ENCODE measurements at places on chromosomes 5 and 9.
A peak's percentile ranks its signal among the peaks of the same experiment; 100 is the strongest.

DNA sequence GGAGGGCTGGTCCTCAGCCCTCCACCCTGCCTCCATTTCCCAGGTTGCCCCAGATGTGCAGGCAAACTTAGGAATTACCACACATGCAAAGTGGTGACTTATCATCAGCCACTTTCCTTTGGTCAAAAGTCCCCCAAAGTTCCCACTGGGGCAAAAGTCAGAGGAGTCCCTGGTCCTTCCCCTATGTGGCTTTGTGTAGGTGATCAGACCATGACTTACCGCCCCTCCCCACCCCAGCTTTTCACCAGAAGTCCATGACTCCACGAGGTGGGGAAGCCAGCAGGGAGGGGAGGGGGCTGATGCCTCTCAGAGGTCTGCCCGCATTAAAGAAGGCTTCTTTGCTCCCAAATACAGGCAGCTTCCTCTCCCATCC, 5.8 kb downstream of the TRAF1 start:
- DNase-seq: no peak

DNA sequence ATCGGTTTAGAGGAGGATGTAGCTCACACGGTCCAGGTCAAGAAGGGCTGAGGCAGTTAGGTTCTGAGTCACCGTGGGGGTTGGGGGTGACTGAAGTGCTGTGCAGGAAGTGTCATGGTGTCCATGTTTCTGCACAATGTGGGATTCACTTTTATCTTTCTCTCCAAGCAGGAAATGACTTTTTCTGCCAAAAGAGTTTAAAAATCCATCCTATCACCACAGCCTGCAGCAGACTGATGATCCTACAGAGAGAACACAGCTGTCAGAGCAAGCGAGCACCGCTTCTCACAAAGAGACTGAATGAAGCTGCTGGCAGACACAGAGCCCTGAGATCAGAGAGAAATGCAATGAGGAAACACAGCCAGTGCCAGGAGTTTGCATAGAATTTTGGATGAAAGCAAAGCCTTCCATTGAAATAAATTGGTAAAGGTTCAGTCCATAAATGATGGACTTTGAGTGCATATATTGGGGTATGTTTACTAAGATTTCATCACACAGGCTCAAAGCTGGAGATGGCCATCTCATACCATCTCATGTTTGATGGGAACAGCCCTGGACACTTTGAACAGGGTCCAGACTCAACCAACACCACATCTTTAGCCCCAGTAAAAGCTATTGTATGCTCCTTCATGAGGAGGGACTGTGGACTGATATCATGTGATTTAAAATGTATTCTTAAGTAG, 213.9 kb upstream of the FBXL7 start:
- no peak for DNase-seq

DNA sequence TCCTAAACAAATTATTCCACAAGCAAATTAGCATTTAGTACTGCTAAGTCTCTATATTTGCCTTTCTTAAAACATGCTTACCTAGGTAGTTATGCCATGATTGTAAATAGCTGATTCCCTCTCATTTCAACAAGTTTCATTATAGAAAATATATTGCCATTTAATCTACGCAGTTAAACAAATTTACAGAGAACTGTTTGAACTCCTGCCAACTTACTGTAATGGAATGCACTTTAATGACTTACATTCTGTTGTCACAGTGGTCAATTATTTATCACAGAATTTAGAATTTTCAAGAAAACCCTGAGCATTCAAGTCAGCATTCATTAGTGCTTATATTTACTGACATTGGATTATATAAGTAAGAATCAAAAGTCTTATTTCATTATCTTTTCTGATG, 19.6 kb downstream of the SLC38A9 start:
- no peak for DNase-seq

GRCh38 chr5:142175461-142176142, 67.0 kb downstream of the NDFIP1 start:
- DNase-seq: no peak

GRCh38 chr9:89483592-89484474, 14.1 kb downstream of the SEMA4D start:
- no peak for DNase-seq

GRCh38 chr5:170223360-170223759, 9.4 kb upstream of the C5orf58 start:
- DNase-seq: no peak

DNA sequence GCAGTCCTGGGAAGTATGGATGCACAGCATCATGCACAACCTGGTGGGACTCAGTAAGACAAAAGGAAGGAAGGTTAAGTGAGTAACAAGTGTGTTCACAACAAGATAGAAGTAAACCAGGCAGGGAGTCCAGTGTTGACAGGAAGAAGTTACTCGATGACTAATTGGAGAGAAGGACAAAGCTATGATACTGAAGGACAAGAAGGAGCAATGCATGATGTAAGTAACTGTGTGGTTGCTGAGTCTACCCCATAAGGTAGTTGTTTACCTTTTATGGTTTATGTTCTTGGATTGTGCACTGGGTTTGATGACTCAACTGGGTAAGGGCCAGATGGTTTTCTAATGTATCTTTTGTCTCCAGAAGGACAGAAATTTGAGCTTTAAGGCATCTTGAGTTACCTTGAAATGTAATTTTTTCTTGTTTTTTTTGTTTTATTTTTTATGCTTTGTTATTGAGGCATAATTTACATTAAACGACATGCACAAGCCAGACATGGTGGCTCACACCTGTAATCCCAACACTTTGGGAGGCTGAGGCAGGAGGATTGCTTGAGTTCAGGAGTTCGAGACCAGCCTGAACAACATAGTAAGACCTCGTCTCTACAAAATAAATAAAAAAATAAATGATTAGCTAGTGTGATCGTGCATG, 89.2 kb upstream of the CAST start:
- no peak for DNase-seq

DNA sequence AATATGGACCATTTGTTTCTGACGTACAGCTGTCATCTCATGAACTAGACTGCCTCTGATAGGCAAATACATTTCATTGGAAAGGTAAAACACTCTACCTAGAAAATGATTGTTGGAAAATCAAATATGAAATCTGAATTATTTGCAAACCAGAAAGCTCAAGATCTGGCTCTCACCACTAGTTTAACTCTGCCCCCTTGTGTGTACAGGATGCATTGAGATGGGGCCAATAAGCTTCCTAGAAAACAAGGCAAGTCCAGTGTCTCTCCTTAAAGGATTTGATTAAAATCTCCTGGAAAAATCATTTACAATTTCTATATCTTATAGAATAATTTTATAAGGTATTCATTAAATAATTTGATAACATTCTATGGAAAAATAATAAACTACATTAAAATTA, 311.9 kb upstream of the ANKH start:
- no peak for DNase-seq

GRCh38 chr5:135013445-135013844, 20.6 kb downstream of the PITX1 start:
- no peak for DNase-seq

DNA sequence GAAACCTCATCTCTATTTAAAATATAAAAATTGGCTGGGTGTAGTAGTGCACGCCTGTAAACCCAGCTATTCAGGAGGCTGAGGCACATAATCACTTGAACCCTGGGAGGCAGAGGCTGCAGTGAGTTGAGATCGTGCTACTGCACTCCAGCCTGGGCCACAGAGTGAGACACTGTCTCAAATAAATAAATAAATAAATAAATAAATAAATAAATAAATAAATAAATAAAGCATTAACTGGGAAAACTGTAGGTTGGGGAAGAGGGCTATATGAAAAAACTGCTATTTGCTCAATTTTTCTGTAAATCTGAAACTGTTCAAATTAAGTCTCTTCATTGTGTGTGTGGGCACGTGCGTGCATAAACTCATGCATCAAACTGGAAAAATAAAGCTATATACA, 59.9 kb upstream of the RAPGEF6 start:
- no peak for DNase-seq

DNA sequence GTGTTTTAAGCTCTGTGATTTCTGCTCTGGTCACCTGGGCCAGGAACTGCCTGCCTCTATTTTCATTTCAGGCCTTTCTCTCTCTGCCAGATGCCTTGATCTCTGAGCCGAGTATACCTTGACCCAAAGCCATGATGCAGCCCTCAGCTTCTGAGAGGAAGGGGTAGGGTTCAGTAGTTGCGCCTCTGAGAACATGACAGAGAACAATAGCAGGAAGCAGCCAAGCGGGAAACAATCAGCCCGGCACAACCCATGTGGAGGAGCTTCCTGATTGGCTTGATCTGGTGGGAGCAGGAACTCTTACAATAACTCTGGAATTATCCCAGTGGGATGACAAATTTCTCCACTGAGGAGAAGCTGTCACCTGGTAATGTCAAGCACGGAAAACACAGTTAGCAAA, 127.4 kb downstream of the PALM2AKAP2 start:
- DNase-seq: no peak

DNA sequence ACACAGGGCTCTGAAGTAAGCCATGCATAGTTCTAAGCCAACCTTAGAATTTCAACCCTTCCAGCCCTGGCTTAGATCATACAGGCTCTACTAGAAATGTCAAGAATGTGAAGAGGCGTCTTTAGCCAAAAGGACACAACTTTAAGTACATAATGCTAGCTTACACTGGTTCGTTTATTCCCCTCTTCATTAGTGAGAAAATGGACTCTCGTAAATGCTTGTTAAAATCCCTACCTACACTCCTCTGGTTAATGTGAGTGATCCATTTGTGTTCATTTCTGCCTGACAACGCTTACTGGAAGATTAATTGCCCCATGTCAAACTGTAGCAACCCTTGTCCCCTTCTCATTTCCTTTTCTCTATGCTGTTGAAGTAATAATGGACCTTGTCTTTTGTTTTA, 149.3 kb upstream of the POU5F2 start:
- DNase-seq: no peak

DNA sequence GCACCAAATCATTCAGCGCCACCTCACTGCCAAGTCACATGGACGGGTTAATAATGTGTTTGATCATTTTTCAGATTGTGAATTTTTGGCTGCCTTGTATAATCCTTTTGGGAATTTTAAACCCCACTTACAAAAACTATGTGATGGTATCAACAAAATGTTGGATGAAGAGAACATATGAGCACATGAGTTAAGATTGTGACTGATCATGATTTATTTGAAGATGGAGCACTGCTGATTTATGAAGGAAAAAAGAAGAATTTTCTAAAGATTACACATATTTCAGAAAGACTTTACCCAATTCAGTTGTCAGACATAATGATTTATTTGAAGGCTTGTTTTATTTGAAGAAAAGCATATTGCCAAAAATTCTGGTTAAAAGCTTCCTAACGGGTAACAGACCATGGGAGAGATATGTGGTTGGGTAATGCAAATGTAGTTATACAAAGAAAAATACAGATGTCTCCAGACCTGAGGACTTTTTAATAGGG, 37.4 kb downstream of the TNFAIP8 start:
- no peak for DNase-seq

DNA sequence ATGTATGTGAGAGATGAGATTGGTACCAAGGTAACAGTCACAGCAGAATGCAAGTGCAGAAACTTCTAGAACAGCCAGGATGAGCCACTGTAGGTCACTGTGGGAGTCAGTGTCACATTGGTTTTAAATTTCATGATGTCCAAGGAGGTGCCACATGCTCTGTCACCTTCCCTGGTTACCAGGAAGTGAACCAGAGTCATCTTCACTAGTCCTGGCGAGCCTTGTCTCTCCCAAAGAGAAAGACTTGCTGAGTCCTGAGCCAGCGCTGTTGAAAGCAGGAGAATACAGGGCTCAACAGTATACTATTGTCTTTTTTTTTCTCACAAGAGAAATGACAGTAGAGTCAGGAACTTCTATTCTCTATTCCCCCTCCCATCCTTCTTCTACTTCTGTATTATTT, 615.5 kb downstream of the RAB3C start:
- DNase-seq: no peak

DNA sequence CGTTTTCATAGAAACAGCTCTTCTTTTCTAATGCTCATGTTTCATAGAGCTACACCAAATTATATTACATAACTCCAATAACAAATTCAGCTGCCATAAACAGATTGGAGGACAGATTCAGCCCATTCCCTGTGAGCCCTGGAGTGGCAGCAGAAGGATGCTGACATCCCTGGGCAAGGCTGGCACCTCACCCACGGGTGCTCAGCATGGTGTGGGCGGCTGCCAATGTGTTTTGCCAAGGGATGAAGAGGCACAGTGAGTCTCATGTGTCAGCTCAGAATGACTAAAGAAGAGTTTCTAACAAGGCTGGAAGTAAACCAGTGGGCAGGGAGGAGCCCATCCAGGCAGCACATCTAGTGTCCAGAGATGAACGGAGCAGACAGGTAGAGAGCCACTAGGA, 127.1 kb upstream of the ICE1 start:
- DNase-seq: no peak

- DNase-seq: no peak
Observed at GRCh38 chr9:96651626-96652025, 3.5 kb downstream of the PRXL2C start.

DNA sequence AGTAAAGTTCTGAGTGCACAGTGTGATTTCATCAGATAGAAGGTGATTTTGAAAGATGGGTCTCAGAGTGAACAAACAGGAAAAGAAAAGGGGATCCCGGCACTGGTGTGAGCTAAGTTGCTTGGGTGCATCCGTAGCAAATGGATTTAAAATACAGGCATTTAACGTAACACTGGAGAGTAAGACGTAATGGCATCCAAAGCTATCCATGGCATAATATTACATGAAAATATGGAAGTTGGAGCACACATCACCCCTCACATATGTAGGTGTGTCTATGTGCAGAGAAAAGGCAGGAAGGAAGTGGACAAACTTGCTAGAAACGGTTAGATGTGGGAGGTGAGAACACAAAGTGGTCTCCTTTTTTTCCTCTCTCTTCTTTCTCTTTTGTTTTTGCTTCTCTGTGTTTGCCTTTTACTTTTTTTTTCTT, 38.2 kb upstream of the SEMA4D start:
- DNase-seq: peak; percentile 42

DNA sequence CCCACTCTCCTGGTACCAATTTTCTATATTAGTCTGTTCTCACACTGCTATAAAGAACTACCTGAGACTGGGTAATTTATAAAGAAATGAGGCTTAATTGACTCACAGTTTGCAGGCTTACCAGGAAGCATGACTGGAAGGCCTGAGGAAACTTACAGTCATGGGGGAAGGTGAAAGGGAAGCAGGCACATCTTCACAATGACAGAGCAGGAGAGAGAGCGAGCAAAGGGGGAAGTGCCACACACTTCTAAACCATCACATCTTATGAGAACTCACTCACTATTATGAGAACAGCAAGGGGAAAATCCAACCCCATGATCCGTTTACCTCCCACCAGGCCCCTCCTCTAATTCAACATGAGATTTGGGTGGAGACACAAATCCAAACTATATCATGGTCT, 72.2 kb downstream of the ATG10 start:
- DNase-seq: peak; percentile 40

- DNase-seq: no peak
Observed at GRCh38 chr9:137156567-137157375, 13.1 kb downstream of the LRRC26 start.

- DNase-seq: no peak
Observed at GRCh38 chr9:113563826-113564497, 100.4 kb downstream of the RGS3 start.
